ENCODE measurements at places on chromosomes 16 and 17.

- DNase-seq: no peak
These were observed 30.1 kb downstream of the DNAH2 start for GRCh38 chr17:7747635-7748071.

GRCh38 chr16:30445408-30446202, at the start of gene SEPHS2:
SEPHS2 (minus strand) TSS chr16:30445874; CDS start chr16:30445727, 147 bp downstream.
- DNase-seq: peak; percentile 98

DNA sequence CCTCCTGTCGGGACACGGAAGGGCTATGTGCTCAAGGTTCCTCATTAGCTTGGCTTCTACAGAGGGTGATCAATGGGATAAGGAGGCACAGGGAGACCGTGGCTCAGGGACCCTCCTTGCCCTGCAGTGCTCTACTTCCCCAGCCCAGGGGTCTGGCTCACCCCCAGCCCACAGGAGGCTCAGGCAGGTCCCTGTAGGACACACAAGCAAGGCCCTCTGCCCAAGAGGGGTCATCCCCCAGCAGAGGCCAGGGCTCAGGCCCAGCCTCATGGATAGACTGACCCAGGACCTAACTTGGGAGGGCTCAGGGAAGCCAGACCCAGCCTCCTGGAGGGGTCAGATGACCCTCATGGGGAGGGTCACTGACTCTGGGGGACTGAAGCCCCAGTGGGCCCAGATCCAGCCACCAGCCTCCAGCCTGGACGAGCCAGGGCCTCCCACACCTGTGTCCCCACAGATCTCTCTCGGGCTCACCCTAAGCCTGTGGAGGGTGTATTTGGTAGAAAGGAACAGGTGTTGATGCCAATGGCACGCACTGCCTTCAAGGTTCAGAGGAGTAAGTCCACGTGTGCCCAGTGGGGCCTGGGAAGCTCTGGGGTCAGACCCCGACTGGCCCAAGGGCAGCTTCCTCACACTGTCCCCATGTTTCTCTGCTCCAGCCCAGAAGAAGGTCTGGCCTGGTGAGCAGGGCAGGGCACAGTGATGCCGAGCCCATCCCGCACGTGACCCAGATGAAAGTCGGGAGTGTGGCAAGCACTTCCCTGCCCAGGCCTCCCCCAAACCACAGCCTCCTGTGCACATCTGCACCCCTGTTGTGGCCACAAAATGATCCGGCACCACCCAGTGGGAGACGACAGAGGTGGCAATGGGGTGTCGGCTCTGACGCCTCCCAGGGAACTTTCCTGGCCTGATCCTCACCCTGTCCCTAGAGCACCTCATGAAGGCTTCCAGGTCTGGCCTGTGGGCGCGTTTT, 10.9 kb upstream of the KRTAP17-1 start:
- DNase-seq: peak; percentile 23

GRCh38 chr17:9513266-9513665, 62.4 kb downstream of the STX8 start:
- no peak for DNase-seq

DNA sequence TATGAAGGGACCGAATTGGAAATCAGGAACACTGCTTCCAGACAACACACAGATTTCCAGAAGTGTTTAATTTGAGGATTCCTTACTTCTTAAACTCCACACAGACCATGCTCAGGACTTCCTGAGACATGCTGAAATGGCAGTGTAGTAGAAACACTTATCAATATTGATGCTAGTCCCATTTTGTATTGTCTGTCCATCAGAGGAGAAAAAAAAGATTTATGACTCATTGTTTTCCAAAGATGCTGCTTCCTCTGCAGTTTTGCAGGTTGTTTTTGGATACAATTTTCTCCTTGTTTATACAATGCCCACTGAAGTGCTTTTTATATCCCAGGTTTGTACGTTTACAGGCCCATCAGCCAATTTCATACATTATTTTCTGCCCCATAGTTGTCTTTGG, 68.3 kb upstream of the TANC2 start:
- no peak for DNase-seq

DNA sequence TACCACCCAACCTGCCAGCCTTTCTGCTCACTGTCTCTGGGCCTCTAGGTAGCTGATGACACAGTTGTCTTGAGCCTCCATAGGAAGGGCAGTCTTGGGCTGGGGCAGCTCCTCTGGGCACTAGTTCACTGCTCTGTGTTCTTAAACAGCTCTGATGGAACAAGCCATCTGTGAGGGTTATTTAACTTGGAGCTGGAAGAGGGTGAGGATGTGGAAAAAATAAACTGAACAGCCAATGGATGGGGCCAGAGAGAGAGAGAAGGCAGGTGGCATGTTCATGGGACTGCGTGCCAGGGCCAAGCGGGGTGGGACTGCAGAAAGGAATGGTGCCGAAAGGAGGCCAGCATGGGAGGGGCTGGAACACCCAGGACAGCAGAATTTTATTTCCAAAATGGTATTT, 52.6 kb downstream of the HIC1 start:
- no peak for DNase-seq
